Activated CD8-positive, alpha-beta memory T cell treated with anti-CD3 and anti-CD28 coated beads for 1 hour (primary cell): ENCODE measurements at places on chromosomes 5 and 9.

DNA sequence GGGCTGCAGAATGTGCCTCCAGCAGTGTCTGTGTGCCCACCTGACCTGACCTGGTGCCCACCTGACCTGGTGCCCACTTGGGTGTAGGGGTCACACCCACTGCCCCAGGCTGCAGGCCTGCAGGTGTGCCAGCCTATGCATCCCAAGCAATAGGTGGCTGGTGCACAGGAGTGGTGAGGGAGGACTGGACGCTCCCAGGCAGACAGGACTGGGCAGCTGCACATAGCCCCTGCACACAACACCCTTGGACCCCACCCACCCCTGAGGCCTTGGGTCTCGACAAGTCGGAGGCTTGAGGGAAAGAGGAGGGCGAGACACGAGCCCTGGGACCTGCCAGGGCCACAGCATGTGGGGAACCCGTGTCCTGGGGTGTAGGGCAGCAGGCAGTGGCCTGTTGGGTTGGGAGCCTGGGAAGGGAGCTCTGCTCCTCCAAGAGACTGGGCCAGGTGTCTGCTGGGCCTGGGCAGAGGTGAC, 10.8 kb upstream of the NRARP start:
- DNase-seq: no peak

DNA sequence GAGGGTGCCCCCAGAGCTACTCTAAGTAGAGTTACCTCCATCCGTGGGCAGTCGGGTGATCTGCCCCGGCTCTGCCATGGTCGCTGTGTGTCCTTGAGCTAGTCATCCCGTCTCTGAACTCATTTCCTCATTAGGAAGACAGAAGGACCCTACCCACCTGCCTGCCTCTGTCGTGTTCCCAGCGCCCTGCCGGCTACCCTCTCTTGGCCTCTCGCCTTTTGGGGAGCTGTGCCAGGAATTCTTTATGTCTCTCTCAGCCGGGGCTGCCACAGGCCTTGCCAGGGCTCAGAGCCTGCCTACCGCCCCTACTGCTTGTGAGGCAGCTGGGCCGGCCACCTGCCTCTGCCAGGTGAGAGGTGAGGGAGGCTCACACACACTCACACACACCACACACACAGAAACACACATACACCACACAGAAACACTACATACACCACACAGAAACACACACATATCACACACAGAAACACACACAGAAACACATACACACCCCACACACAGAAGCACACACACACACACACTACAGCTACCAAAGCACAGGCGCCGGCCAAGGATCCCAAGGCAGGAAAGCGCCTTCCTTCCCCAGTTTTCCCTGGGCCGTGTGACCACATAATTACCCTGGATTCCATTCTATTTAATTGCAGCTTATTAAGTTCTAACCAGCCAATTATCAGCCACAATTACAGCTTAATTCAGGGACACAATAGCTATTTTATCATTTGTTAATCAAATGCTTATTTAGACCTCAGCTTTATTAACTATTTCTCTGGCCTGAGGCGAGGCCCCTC, 41.7 kb downstream of the UNC5A start:
- no peak for DNase-seq

- no peak for DNase-seq
These were observed 524 bp downstream of the CYFIP2 start for GRCh38 chr5:157266286-157267007.

GRCh38 chr9:77453825-77454647, 194.1 kb downstream of the GNA14 start:
- DNase-seq: no peak

DNA sequence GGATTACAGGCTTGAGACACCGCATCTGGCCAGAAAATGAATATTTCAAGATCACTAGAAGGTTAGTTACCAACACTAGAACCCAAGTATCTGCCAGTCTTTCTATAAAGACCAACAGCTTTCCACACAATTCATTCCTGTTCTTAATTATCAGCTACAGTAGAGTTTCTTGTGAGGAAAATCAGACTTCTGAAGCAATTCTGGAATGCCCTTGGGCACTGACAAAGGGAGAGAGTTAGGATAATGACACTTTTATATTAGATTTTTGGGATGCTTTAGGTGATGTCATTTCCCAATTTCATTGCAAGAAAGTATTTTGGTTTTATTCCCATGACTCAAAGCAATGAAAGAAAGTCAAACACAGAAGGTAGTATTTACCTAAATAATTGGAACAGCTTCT, 497.0 kb upstream of the TUSC1 start:
- no peak for DNase-seq

DNA sequence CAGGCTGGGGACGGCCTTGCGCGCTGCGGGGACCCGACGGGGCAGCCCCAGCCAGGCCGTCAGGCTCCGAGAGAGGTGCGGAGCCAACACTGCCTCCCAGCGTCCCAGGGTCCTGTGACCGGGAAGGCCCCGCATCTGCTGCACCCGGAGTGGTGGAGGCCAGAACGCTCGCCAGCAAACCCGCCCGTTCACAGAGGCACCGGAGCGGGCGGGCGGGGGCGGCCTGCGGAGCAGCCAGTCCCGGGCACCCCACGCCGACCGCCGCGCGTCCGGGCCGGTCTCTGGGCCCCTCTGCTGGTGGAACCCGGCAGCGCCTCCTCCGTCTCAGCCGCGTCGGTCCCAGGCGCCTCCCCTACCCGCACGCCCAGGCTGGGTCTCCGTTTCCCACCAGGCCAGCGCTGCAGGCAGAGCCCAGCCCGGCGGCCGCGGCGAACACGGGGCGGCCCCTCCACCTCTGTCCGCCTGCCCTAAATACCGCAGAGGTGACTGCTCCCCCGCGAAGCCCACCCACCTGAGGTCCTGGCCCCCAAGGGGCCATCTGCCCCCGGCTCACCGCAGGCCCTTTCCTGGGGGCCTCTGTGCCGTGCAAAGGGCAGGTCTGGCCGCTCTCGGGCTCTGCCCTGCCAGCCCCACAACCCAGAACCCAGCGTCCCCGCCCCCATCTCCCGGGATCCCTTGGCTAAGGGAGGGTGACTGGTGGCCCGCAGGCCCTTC, 15.9 kb downstream of the EXD3 start:
- DNase-seq: peak; percentile 14

- DNase-seq: no peak
These were observed 69.4 kb downstream of the MSX2 start for GRCh38 chr5:174793684-174794328.

- DNase-seq: no peak
These were observed 104.2 kb downstream of the MEF2C start for GRCh38 chr5:88778736-88779135.

- no peak for DNase-seq
These were observed 195.0 kb downstream of the PBX3 start for GRCh38 chr9:125942125-125942524.

DNA sequence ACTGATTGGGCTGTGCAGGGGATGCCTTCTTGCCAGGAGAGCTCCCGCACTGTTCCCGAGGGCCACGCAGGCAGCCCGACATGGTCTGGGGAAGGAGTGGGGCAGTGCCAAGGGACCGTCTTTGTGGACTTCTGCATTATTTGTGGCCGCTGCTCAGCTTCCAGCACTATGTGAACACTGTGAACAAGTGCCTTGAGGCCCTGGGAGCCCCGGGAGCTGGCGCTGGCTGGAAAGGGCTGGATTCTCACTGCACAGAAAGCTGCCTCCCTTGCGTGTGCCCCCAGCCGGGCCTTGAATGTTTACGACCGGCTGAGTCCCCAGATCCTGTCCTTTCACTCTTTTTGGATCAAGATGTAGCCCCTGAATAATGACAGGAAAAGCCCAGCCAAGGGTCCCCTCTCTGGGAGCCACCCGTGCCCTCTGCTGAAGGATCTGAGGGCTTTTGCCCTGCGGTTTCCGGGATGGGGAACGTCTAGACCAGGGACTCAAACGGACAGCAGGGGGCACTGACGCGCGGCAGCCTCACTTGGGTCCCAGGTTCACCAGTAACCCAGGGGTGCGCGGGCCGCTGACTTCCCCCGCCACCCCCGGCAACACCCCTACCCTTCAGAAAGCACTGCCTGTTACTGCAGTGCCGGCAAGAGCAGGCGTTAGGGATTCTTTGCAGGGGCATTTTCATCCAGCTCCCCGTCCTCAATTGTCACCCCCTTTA, 98.9 kb upstream of the FCN2 start:
- no peak for DNase-seq

GRCh38 chr5:8961219-8961618, 584.7 kb downstream of the SEMA5A start:
- DNase-seq: no peak

- DNase-seq: no peak
These were observed 107.3 kb upstream of the DAPK1 start for GRCh38 chr9:87390361-87390760.

GRCh38 chr5:174734571-174735497, 10.5 kb downstream of the MSX2 start:
- DNase-seq: no peak

GRCh38 chr5:589588-589987, 22.6 kb upstream of the CEP72 start:
- no peak for DNase-seq

- no peak for DNase-seq
These were observed 336.8 kb downstream of the GLIS3 start for GRCh38 chr9:3962971-3963642.

DNA sequence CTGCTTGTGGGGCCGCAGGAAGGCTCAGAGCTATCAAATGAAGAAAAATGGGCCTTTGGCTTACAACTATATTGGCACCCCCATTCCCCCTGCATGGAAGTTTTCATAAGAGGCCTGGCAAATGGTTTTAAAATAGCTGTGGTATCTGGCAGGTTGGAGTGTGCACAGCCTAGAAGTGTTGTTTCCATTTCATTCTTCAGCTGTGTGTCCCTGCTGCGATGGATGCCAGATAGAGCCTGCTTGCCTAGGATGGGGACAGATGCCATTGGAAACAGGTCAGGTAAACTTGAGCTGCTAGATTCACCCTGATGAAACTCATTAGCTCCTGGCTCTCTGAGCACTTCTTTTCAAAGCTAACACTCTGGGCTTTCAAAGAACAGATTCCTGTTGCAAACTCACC, 183.3 kb downstream of the IRX1 start:
- DNase-seq: no peak

GRCh38 chr5:73899055-73899454, 273.1 kb downstream of the ARHGEF28 start:
- DNase-seq: no peak

DNA sequence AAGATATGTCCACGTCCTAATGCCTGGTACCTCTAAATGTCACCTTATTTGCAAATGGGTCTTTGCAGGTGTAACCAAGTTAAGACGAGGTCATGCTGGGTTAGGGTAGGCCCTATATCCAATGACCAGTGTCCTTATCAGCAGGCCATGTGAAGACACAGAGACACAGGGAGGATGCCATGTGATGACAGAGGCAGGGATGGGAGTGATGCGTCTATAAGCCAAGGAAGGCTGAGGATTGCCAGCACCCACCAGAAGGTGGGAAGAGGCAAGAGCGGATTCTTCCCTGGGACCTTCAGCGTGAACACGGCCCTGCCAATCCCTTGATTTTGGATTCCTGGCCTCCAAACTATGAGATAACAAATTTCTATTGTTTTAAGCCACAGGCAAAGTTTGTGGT, 123.4 kb upstream of the CXCL14 start:
- DNase-seq: no peak

- DNase-seq: no peak
These were observed 7.6 kb downstream of the SLC1A3 start for GRCh38 chr5:36613771-36614656.

DNA sequence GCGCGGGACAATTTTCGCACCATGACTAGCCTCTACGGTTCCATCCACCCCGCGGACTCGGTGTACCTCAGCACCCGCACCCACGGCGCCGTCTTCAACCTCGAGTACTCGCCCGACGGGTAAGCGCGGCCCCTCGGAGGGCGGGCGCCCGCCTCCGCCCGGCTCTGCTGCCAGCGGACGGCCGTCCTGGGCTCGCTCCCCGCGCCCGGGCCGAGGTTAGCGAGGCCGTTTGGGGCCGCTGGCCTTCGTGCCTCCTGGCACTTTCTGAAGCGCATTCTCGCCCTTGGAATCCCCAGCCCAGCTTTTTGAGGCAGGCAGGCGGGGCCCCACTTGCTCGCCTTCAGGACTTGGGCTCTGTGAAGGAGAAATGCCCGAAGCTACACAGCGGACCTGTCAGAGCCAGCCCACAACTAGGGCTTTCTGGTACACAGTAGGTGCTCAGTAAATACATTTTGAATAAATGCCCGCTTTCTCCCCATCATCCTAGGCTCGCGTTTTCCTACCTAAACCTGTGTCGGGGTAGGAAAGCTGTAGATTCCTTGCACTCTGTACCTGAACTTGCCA, 772 bp downstream of the DCAF10 start:
- no peak for DNase-seq

DNA sequence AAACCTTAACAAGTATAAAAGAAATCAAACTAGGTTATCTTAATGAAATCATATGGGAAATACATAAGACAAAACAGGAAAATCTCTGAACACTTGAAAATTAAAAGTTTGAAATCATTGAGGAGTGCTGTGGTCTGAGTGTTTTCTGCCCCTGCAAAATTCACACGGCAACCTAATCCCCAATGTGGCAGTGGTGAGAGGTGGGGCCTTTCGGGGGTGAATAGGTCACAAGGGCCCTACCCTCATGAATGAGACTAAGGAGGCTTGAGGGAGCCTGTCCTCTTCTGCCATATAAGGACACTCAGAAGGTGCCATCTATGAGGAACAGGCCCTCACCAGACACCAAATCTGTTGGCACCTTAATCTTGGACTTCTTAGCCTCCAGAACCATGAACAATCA, 10.7 kb downstream of the CAMSAP1 start:
- DNase-seq: no peak

DNA sequence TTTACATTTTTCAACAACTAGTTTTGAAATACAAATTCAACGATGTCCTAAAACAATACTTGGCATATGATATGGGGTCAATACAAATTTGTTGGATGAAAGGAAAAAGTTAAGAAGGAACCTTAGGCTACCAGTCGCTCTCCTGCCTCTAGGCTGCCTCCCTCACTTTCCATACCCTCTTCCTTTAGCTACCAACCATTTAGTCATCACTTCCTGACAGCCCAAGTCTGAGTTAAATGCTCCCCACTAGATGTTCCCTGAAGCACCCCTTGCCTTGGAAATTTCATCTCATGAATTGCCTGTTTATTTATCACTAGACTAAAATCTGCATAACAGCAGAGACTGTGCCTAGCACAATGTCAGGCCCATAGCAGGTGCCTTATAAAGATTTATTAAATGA, 2.7 kb upstream of the LARS1 start:
- no peak for DNase-seq

GRCh38 chr9:16364347-16364746, 506.1 kb downstream of the BNC2 start:
- no peak for DNase-seq

- DNase-seq: no peak
These were observed 4.1 kb upstream of the CAVIN4 start for GRCh38 chr9:100573655-100574260.

GRCh38 chr9:133613432-133613831, 4.2 kb upstream of the FAM163B start:
- DNase-seq: no peak

DNA sequence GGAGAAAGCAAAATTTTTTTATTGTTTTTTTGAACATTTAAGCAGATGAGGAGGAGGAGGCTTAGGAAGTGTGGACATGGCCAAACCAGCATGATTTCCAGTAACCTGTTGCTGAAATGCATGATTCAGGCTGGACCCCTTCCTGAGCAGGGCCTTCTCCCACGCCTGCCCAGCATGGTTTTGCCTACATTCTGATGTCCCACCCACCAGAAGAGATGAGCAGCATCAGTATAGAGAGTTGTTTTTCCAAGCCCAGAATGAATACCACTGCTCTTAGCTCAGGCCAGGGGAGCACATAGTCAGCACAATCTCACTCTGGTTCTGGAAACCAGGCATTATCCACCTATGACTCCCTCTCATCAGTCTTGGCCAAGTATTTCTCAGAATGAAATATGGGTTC, 90.1 kb downstream of the PAPPA start:
- no peak for DNase-seq
